ENCODE measurements at places on chromosomes 13 and 19.

DNA sequence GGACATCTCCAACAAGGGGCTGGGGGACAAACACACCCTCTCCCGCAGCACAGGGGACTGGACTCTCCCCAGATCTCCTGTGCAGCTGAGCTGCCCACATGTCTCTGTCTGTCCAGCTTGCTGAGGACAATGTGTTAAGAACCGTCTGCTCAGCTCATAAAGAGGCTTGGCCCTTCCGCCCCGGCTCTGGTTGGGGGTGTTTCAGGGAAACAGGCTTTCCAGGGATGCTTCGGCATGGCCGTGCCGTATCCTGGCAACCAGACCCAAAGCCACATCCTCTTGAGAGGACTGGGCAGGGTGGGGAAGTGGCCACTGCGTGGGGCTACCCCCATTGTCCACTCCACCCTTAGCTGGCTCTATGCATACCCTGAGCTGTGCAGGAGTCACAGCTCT, 41.1 kb upstream of the CHST8 start:
- DNase-seq: no peak

DNA sequence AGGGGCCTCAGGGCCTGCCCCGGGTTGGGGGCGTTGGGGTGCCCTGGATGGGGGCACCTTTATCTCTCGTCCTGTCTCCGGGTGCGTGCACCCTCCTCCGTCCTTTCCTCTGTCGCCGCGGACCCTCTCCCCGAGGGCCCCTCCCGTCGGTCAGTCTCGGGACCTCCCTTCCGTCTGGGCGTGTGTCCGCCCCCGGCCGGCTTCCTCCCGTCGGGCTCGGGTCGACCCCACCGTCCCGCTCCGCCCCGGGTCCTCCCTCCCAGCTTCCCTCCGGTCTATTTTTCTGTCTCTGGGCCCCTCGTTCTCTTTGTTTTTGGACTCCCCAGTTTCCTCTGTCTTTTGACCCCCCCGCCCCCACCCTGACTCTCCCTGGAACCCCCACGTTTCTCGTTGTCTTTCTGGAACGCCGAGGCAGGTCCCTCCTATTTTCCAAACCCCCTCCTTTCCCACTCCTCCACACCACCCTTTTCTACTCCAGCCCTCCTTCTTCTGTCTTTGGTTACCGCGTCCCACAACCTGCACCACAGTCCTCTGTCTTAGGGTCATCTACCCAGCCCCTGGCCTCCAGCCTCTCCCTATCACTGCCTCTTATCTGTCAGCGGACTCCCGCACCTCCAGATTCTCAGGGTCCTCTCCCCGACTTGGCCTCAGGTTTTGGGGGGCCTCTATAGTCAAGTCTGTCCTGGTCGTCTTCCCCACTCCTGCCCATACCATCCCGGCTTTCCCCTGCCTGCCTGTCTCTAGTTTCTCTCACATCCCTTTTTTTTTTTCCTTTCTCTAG, 757 bp downstream of the EGLN2 start:
- DNase-seq: peak; percentile 64

GRCh38 chr19:41114132-41114531, at the start of gene CYP2F1:
Gene CYP2F1 (plus strand): TSS chr19:41114432. CDS start chr19:41116189, 1,757 bp downstream.
- DNase-seq: no peak

- DNase-seq: peak; percentile 82
Observed at GRCh38 chr19:16141043-16141442, 2.4 kb upstream of the HSH2D start.

DNA sequence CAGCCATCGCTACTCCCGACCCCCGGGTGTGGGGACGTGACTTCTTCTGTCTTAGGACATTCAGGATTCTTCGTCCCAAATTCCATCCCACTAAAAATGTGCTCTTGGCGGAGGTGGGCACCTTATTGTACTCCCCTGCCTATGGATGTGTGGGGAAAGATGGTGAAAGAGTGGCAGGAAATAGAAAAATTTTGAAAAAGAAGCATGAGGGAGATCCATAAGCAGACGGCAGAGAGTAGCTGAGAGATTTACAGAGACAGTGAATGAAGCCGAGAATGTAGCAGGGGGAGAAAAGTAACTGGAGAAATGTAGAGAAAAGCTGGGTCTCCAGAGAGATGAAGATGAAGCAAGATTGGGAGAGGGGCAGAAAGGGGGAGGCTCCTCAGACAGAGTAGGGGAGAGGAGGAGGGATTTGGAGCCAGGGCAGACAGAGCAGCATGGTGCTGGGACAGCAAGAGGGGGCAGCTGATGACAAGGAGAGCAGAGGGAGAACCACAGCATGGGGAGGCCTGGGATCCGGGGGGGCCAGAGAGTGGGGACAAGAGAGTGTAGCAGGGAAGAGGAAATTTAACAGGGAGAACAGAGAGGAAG, 843 bp downstream of the ZNF610 start:
- no peak for DNase-seq

GRCh38 chr19:18817574-18817973, 14.2 kb upstream of the UPF1 start:
- no peak for DNase-seq

- DNase-seq: no peak
Observed at GRCh38 chr13:50257646-50258045, 242.4 kb downstream of the KCNRG start.

- DNase-seq: no peak
Observed at GRCh38 chr13:39536906-39537305, 66.1 kb downstream of the LHFPL6 start.

DNA sequence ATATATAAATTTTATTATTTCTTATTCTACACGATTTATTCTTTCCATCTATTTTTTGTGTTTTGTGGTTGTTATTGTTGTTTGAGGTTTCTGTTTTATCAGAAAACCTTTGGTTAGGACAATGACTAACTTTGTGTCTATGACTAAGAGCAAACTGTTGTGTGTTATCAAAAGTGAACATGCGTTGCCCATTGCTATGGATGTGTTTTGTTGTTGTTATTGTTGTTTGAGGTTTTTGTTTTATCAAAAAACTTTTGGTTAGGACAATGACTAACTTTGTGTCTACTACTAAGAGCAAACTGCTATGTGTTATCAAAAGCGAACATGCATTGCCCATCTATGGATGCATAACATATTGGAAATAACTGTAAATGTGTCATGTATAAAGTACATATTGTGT, 692.3 kb downstream of the SLITRK1 start:
- no peak for DNase-seq

DNA sequence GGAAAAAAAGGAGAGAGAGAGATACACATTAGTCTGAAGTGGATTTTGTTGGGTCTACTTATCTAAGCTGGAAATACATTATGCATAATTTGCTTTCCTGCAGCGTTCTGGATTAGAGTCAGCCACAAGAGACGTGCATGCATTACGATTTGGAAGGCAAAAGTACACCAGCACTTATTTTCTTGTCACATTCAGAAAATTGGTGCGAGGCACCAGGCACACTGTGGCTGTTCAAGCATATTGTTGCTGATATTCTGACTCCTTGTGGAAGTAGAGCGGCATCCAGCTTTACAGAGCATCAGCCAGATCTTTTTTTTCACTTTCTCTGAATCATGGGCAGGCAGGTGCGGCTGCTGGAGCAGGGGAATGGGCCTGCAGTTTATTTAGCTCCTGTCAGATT, 905.6 kb upstream of the SPRY2 start:
- DNase-seq: no peak

GRCh38 chr13:86986448-86986847, 684.7 kb upstream of the SLITRK5 start:
- DNase-seq: no peak

DNA sequence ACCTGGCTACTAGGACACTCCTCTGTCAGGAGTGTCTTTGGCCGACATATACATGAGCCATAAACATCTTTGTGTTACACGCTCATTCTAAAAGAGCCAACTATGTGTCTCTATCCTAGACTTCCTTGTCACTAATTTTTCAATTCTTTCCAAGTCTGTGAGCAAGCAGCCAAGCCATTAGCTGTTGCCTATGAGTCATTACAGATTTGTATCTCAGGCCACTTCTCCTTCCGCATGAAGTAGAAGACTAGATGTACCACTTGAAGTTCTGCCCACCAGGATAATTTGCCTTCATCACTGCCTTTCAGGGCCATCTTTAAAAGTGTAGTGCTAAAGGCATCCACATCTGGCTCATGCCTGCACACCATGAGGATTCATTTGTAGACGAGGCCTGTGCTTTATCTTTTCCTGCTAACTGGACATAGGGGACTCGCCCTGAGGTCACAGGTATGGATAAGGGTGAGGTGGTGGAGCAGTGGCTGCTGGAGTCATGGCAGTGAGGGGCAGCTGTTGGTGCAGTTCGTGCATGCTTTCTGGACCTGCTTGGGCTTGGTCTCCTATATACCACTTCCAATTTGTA, 126.1 kb upstream of the KL start:
- no peak for DNase-seq

DNA sequence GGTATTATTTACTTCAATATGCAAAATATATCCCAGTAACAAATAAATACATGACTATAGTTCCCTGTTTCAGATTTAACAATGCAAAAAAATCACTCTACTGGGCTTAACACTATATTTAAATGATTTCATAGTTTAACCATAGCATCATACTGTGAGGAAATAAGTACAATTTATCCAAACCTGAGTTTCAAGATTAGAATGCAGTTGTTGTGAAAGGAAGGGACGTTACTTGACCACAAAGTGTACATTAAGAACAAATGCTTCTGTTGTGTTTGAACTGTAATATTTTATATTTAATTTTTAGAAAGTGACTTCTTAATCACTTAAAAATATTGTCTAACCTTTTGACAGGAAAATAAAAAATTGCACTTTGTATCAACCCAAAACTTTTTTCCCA, 1747.9 kb upstream of the SPRY2 start:
- DNase-seq: no peak

- no peak for DNase-seq
Observed at GRCh38 chr13:112259511-112259910, 116.6 kb upstream of the SPACA7 start.

DNA sequence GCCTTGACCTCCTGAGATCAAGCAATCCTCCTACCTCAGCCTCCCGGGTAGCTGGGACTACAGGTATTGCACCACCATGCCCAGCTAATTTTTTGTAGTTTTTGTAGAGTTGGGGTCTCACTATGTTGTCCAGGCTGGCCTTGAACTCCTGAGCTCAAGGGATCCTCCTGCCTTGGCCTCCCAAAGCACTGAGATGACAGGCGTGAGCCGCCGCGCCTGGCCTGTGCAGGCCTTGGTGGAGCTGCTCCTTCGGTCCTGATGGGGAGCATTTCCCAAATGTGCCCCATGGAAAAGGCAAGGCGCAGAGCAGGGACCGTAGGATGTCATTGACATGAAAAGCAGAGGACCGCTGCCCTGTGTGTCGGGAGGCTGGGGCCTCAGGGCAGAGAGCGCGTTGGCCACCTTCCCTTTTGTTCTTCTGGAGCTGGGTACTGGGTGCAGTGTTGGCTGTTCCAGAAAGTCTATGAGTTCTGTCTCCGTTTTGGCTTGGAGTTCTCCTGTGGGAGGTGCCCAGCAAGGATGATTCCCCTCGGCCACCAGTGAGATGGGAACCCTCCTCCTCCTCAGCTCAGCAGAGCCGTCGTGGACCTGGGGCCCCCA, 128.5 kb downstream of the KDM4B start:
- DNase-seq: no peak
